ENCODE measurements at places on chromosomes 5 and 9. TPM values are rescaled to one million over a fixed set of nuclear protein-coding genes. Genes with fewer than 3 reads are reported as not detected.

- no peak for DNase-seq
Observed at GRCh38 chr5:138568061-138568824, 7.0 kb downstream of the HSPA9 start.

DNA sequence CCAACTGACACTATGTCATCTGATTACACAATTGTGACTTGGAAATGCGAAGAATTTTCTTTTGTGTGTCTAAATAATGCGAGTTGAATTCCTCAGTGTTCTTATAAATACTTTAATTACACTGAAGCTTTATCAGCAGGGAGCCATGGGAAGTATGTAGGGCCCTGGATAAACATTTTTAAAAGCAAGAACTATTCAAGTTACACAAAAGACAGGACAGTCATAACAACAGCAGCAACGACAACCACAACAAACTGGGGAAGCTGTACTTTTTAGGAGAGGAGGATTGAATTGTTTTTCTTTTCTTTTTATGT, 250.3 kb upstream of the ZNF608 start:
- no peak for DNase-seq

Gene CCNJL
- 13.8 TPM for total RNA-seq

Gene CCDC180
- 0.03 TPM for total RNA-seq

Gene MTAP
- total RNA-seq: 1.8 TPM

Gene INSL4
- 0.33 TPM for total RNA-seq

Measured in HT1080 (cell line).